ENCODE measurements at places on chromosomes 12 and 14.

- no peak for DNase-seq
These were observed 13.4 kb downstream of the NCAPD2 start for GRCh38 chr12:6507102-6507998.

GRCh38 chr14:56731187-56731586 lies 79.1 kb downstream of the OTX2 start:
- no peak for DNase-seq

GRCh38 chr14:25042362-25043299 lies 7.3 kb downstream of the STXBP6 start:
- DNase-seq = peak; percentile 24

GRCh38 chr12:110766311-110767154 lies 23.8 kb upstream of the PPP1CC start:
- DNase-seq = no peak

GRCh38 chr12:22262309-22262708 lies 72.2 kb downstream of the ST8SIA1 start:
- DNase-seq = no peak

GRCh38 chr14:68687746-68688145 lies 105.1 kb downstream of the ZFP36L1 start:
- peak; percentile 74 for DNase-seq

DNA sequence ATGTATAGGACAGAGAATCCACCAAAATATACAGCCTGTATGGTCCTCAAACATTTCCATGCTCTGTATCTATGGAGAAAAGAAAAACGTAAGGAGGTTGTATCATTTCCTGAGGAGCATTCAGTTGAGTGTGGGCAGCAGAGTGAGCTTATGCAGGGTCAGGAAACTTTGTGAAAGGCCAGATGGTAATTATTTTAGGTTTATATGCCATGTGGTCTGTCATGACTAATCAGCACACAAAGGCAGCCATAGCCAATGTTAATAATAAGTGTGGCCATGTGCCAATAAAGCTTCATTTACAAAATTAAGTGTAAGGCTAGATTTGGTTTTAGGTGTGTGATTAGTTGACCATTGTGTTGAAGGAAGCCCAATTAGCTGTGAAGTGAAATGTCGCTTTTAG lies 33.2 kb upstream of the A2M start:
- no peak for DNase-seq

GRCh38 chr14:87896393-87897380 lies 96.3 kb downstream of the GALC start:
- DNase-seq = peak; percentile 45

DNA sequence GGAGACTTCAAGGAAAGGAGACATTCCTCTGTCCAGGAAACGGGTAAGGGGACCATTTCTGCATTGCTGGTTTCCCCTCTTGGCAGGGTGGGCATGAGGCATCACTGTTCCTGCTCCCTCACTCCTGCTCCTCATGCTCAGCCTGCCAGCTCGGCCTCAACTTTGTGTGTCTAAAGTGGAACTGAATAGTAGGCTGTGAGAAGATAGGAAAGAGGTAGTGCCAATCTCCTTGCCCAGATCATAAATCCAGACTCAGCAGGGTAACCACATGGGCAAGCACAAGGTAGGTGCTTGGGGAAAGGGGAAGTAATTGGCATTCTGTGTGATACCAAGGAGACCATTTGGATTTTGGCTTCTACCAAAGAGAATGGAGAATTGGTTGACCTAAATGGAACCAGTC lies 2.6 kb downstream of the LTB4R start:
- DNase-seq = no peak

DNA sequence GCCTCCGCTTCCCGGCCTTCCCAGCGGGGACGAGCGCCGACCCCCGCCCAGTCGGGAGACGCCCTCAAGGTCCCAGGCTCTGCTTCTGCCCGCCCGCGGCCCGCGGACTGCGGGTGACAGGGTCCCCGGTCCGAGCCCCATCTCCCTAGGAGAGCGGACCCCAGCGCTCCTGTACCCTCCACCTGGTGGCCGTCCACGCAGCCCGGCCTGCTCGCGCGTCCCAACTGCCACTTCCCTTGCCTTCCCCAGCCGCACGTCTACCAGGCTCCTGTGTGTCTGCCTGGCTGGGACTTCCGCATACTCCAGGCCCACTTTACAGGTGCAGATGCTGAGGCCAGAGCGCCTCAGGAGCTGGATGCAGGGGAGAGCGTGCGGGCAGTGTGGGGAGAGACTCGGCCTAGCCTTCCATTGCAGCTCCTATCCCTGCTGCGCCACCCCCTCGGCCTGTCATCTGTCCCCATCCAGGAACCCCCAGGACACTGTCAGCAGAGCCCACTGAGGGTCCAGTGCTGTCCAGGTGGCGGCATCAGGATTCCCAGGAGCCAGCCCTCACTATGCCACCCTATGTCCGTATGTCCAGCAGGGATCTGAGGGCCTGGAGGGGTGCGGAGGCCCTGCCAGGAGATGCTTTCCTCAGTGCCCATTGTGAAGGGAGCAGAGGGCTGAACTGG lies 8.0 kb upstream of the ANKRD9 start:
- no peak for DNase-seq

- DNase-seq = no peak
These were observed 18.1 kb downstream of the GMFB start for GRCh38 chr14:54470701-54471100.

DNA sequence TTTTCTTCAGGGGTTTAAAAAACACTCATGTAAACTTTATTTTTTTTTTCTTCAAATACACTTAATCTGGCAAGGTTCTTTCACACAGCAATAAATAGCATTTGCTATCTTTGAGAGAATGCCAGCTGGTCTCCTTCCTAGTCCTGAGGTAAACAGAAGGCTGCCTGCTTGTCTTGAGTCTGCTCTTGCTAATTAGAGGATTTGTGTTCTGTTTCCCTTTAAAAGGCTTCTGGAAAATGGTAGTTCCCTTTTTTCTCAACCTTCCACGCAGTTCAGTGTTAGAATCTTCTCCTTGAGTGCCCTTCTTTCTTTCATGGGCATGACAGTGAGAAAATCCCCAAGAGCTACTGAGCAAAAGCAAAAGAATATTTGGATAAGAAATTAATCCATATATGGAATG lies 92.3 kb upstream of the DCN start:
- peak; percentile 49 for DNase-seq

DNA sequence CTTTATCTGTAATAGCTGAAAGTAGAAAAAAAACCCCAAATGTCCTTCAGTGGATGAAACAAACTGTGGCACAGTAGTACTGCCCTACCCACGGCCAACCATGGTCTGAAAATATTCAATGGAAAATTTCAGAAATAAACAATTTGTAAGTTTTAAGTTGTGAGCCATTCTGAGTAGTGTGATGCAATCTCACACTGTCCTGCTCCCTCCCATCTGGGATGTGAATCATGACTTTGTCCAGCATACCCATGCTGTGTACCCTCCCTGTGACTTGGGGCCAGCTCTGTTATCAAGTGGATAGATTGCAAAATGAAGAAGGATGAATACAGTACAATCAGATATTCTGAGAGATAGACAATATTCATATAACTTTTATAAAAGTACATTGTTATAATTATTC lies 106.2 kb downstream of the SMOC1 start:
- peak; percentile 57 for DNase-seq

GRCh38 chr12:10363914-10364814 lies 25.7 kb downstream of the KLRK1 start:
- DNase-seq = peak; percentile 65

DNA sequence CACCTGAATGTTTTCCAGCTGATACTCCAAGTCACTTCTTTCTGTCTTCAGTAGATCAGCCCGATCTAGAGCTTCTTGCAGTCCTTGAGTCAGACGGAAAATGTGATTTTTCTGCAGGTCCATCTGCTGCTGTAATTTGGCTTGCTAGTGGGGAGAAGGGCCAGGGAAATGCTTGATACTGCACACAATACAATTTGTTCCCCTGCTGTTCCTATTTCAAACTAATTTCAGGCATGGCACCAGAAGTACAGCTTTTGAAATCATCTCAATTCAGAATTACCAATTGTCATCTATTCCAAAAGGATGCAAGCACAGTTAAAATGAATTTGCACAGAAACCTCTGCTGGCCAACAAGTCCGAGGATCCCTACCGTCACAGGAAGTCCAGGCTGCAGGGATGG lies 53.4 kb downstream of the PRKAB1 start:
- DNase-seq = no peak

DNA sequence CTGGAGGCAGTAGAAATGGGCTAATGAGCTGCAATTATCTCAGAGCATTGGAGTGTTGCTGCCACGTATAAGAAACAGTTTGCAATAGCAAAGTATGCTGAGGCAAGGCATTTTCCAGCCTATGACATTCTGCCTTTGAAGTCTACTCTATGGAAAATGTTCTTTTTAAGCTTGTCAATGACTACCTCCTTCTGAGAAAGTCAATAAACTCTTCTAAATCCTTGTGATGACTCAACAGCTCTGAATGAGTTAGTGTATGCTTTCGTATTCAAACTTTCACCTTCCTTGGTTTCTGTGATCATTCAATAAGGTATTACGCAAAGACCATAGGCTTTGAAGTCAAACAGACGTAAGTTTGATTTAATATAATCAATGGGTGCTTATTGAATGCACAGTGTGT lies 111.2 kb downstream of the CAPZA3 start:
- no peak for DNase-seq

DNA sequence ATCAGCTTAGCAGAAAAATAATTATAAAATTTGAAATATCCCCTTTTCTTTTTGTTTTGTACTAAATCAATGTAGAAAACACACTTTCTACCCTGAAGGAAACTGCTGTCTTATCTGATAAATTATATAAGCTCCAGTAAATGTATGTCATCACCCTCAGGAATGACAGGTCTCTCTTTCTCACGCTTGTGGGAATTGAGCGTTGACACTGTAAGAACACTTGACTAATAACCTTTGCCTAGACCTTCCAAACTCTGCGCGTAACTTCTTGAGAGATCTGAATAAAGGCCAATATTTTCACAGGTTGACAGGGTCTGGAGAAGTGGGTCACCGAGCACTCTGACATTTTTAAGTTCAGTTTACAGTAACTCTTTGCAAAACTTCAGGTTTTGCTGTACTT lies 138.5 kb downstream of the BCAT1 start:
- no peak for DNase-seq

- peak; percentile 34 for DNase-seq
These were observed 145.0 kb downstream of the PRKCH start for GRCh38 chr14:61466249-61466904.

GRCh38 chr12:39623919-39624318 lies 4.3 kb upstream of the ABCD2 start:
- DNase-seq = no peak

- peak; percentile 72 for DNase-seq
These were observed 55.1 kb downstream of the MED13L start for GRCh38 chr12:116222358-116222757.

DNA sequence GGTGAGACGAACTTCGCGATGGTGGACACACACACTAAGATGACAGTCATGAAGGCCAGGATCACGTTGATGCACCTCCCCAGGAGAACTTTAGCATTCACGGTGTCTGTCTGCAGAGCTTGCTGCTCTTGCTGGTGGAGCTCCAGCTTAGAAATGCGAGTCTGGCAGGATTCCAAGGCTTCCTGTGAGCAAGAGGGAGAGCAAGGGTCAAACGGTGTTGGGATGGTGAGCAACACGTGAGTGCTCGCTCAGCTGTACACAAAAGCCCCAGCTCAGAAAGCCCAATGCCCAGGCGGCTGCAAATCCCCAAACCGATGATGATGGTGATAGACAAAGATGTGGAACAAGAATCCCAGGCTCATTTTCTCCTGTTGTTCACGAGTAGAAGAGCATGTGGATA lies 78.8 kb downstream of the TMCC3 start:
- peak; percentile 42 for DNase-seq

DNA sequence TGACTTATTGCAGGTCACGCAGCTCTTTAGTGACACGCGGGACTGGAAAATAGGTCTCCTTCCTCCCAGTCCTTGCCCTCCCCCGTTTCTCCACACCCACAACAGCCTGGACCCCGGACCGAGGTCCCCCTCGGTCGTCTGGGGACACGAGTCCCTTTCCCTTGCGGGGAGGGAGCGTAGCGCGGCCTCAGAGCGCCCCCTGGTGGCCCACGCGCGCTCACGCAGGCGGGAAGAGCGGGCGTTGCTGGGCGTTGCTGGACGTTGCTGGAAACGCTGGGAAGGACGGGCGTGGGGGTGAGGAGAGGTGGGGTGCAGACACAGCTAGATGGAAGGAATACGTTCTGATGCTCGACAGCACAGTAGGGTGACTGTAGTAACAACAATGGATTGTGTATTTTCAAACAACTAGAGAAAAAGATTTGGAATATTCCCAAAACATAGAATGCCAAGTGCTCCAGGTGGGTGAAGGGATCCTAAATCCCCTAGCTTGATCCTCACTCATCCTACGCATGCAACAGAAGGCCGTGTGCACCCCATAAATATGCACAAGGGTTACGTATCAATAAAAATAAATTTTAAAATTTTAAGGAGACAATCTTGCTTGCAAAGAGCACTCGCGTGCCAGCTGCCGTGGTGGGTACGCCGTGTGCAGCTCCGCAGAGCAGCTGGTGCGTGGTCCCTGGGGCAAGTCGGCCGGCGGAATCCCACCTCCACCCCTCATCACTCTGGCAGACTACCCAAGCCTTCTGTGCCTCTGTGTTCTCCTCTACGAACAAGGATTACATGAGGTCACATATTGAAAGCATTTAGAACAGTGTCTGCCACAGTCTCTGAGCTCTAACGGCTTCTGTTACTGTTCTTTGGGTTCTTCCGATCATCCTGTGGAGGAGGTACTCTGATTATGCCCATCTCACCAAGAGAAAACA lies 87.4 kb downstream of the B4GALNT3 start:
- peak; percentile 59 for DNase-seq

DNA sequence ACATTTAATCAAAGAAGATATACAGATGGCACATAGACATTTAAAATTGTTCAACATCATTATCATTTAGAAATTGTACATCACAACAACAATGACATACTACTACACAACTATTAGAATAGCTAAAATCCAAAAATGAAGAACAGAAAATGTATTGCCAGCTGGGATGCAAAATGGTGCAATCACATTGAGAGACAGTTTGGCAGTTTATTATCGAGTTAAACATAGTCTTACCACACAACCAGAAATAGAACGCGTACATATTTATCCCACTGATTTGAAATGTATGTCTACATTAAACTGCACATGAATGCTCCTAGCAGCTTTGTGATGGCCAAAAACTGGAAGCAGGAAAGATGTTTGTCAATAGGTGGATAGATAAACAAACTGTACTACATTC lies 791.5 kb upstream of the MGAT4C start:
- no peak for DNase-seq

GRCh38 chr14:99221445-99221844 lies 50.6 kb downstream of the BCL11B start:
- DNase-seq = no peak

- DNase-seq = no peak
These were observed 191.7 kb upstream of the FRMD6 start for GRCh38 chr14:51460011-51460410.

GRCh38 chr14:100147691-100148464 lies 11.6 kb downstream of the DEGS2 start:
- no peak for DNase-seq

GRCh38 chr14:84298663-84299195 lies 1231.2 kb upstream of the FLRT2 start:
- no peak for DNase-seq
